Mammary epithelial cell (primary cell): ENCODE measurements at places on chromosomes 4 and X. TPM values are rescaled to one million over a fixed set of nuclear protein-coding genes. Genes with fewer than 3 reads are reported as not detected.

- peak; percentile 10 for DNase-seq
Observed at GRCh38 chrX:11648705-11649519, 16.8 kb downstream of the ARHGAP6 start.

Gene FAM47A
- not detected in 2 replicates for total RNA-seq

Gene NLGN4X
- 3.2 TPM for total RNA-seq

Gene XPNPEP2
- not detected for total RNA-seq

Gene HS3ST1
- 5.2 TPM for total RNA-seq

GRCh38 chrX:54808109-54808604 is 612 bp downstream of the MAGED2 start:
- no peak for DNase-seq

DNA sequence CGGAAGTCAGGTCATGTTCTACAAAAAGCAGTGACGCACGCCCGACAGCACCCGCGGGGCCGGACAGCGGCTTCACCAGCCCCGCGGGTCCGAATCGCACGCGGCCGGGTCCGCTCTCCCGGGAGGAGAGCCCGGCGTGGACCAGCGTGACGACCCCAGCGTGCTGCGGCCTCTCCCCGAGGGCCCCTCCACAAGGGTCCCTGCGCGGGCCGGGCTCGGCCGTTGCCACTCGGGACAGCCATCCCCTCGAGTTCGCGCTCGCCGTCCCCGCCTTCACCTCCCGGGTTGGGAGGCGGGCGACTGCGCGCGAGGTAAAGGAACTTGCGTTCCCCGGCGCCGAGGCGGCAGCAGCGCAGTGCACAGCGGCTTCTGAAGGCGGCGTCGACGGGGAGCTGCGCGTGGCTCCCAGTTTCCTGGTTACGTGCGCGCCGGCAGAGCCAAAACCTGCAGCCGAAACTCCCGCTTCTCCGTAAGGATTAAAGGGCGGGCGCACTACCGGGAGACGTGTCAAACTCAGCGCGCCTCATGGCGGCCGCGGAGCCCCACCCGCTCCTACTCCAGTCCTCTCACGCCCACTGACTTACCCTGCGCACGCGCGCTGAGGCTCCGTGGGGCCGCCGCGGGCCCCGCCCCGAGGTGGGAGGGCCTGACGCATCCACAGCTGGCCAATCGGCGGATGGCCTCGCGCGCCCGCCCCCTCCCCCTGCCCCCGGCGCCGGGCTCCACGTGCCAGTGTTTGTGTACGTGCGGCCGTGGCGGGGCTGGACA is 416 bp upstream of the LRP2BP start:
- peak; percentile 99 for DNase-seq

Gene FRMPD4
- total RNA-seq = 0.17 TPM

GRCh38 chrX:24369816-24370215 is 9.4 kb downstream of the SUPT20HL1 start:
- no peak for DNase-seq

GRCh38 chrX:68846536-68846935 is 17.7 kb downstream of the EFNB1 start:
- no peak for DNase-seq

DNA sequence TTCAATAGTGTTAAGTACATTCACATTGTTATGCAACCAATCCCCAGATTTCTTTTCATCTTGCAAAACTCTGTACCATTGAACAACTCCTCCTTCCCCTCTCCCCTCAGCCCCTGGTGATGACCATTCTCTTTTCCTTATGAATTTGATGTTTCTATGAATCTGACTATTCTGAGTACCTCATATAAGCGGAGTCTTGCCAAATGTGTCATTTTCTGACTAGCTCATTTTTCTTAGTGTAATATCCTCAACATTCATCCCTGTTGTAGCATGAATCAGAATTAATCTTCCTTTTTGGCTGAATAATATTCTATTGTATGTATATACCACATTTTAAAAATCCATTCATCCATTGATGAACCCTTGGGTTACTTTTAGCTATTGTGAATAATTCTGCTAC is 34.0 kb downstream of the SMIM20 start:
- no peak for DNase-seq

GRCh38 chrX:29659911-29660310 is 555.5 kb upstream of the MAGEB2 start:
- DNase-seq = no peak

DNA sequence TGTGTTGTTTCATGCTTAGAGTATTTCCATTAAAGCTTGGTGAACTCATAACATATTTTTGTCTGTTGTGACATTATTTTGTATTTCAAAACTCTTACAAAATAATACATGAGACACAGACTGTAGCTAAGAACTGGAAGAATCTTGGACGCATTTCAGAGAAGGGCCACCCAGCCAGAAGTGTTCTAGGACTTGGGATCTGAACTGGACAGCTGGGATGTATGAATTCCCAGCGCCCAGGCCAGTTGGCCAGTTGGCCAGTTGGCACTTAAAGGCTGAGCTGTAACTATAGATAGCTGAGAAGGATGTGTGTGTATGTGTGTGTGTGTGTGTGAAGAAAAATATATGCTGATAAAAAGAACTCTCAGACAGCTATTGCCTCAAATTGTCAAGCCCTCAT is 193.4 kb upstream of the GPR101 start:
- no peak for DNase-seq

DNA sequence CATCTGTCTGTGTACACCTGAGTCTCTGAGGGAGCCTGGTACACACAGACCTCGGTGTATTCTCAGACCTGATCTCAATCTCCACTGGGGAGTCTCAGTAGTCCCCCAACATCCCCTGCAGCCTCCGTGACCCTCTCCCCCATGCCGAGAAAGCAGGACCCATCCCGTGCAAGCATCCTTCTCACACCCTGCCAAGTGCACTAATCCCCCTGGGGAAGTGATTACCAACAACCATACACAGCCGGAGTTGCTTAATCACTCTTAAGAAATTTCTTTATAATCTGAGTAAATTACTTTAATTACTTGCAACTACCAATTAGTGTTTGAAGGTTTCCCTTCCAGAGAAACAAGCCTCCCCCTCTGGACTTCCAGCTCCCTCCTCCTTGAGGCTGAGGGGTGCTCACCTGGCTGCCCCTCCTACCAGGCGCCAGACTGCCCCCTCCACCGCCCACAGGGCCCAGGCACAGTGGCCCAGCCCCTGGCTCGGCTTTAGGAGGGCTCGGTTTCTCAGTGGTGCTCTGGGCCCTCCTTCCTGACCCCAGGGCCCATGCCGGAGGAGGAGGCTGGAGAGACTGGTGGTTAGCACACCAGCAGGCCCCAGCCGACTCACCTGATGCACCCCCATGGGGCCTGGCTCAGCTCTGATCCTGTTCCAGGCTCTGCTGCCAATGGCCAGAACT is 43.8 kb downstream of the PJA1 start:
- DNase-seq = no peak

Gene WDR13
- total RNA-seq = 84.8 and 112 TPM in 2 replicates

Gene CITED1
- total RNA-seq = not detected

GRCh38 chr4:139735381-139736273 is 70.0 kb downstream of the MGST2 start:
- DNase-seq = no peak

Gene UGT2B11
- total RNA-seq = not detected in 2 replicates

DNA sequence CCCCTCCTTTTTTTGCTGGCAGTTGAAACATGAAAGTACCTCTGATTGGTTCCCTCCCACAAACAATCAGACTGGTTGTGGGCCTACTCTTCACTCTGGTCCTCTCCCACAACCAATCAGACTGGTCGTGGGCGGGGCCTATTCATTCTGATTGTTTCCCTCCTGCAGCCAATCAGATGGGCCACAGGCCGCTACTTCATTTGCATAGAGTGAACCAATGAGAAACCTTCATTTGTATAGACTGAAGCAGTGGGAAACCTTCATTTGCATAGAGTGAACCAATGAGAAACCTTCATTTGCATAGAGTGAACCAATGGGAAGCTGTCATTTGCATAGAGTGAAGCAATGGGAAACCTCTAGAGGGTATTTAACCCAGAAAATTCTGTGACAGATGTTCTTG is 55.2 kb downstream of the TRMT44 start:
- no peak for DNase-seq

Gene ZNF185
- 46.6 and 73.7 TPM in 2 replicates for total RNA-seq

Gene TMEM154
- 15.2 TPM for total RNA-seq
